NCI-H2029 treated with DMSO at 0.1 percent for 48 hours (cell line): ENCODE measurements at places on chromosomes 7 and 10.
A peak's percentile ranks its signal among the peaks of the same experiment; 100 is the strongest.

GRCh38 chr7:44565097-44565794, 8.5 kb downstream of the DDX56 start:
- DNase-seq, result peak; percentile 8

DNA sequence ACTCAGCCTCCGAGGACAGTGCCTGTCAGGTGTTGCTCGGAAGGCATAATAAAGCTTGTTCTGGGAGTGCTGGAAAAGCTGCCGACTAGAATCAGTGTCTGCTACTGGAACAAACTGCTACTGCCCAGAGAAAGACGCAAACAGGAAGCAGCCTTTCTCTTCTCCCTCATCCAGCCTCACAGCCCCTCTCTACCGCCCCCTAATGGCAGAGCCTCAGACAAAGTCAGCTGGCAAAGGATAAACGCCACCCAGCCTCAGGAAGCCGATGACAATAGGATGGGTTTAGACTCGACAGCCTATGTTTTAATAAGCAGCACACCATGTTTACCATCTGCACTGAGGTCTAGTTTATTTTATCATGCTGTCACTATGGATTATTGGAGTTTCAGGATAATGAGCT, 169.5 kb upstream of the LYZL1 start:
- no peak for DNase-seq

DNA sequence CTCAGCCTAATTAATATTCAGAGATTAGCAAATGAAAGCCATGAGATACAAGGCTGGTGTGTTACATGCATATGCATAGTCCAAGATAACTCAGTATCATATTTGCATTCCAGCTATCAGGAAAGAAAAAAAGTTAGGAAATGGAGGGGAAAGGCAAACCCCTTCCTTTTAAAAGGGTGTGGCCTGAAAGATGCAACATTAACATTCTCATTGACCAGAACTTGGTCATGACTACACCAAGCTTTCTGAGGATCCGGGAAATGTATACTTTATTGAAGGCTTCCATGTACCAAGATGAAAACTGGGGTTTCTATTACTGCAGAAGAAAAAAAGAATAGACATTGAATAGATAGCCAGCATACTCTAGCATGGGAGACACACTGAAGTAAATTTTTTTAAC, 96.5 kb downstream of the IPMK start:
- DNase-seq, result no peak

GRCh38 chr7:68760556-68760955, 837.7 kb upstream of the AUTS2 start:
- no peak for DNase-seq

DNA sequence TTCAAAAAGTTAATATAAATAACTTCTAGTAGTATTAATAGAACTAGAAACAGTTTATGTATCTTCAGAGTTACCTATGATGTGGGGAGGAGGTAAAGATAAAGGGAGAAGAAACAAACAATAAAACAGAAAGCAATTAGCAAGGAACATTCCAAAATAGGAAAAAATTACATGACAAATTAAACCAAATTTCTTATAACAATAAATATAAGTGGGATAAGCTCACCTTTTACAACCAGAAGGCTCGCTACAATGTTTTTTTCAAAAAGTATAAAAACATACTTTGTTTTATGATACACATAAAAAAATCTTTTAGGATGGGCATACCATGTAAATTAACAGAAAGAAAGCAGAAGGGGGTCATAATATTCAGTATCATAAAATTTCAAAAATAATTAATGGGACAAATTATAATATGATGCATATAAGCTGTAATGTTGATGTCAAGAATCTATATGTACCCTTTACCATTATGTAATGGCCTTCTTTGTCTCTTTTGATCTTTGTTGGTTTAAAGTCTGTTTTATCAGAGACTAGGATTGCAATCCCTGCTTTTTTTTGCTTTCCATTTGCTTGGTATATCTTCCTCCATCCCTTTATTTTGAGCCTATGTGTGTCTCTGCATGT, 31.8 kb downstream of the GLCCI1 start:
- DNase-seq, result no peak

GRCh38 chr10:45371560-45371959, 2.5 kb upstream of the ALOX5 start:
- no peak for DNase-seq
